ENCODE measurements at places on chromosomes 3 and 15.

DNA sequence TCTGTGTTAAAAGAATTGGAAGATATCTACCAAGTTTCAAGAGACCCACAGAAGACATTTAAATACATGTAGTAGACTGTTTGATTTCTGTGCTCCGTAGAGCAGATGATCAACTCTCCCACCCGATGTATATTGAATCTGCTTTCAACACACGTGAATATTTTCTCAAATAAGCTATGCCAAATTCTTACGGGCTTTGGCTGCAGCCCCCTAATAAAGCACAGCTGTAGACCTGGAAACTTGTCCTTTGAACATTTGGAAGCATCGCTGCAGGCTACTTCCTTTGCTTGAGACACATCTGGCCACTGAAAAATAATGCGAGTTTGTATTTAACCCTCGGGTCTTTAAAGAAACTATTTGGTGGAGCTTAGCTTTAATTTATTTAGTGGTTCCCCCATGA is 98.3 kb upstream of the SELENOK start:
- DNase-seq, result no peak

- DNase-seq, result no peak
These were observed 133.6 kb upstream of the MRPL3 start for GRCh38 chr3:131636266-131636775.

GRCh38 chr3:123063034-123063433 is 3.8 kb upstream of the PDIA5 start:
- DNase-seq, result no peak

- DNase-seq, result no peak
These were observed 928 bp downstream of the ANKRD34C start for GRCh38 chr15:79283252-79284048.

DNA sequence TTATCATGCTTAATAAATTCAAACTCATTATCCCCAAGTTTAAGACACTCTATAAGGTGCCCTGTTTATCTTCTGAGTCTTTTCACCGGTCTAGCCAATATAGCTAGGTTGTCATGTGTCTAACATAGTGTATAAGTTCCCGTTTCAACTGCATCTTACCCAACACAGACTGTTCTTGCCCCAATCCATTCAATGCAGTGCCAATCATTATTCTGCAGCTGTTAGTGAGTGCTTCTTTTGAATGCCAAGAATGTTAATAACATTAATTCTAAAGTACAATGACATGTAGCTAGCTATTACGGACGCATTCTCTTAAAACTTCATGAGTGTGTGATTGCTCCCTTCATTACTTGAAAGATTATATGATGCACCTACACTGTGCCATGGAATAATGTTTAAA is 646.4 kb upstream of the NR2F2 start:
- DNase-seq, result no peak

DNA sequence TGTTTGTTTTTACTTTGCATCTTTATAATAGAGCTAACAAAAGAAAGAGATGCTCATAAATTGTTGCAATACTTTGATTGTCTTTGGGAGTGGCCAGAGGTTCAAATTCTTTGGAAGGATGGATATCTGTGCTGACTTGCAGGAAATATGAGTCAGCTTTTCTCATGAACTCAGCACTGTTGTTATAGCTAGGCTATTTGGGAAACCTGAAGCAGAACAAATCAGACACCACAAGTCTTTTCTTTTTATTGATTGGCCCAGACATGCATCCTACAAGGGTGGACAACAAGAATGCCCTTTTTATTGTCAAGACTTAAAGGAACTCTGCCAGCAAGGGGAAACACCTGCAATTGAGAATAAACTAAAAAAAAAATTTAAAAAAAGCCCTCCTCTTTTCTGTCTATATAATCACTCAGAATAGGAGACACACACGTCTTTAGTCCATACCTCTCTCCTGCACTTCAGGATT is 4.6 kb upstream of the DENND4A start:
- no peak for DNase-seq
